ENCODE measurements at places on chromosomes 13 and 19. TPM values are rescaled to one million over a fixed set of nuclear protein-coding genes. Genes with fewer than 3 reads are reported as not detected.
A peak's percentile ranks its signal among the peaks of the same experiment; 100 is the strongest.

DNA sequence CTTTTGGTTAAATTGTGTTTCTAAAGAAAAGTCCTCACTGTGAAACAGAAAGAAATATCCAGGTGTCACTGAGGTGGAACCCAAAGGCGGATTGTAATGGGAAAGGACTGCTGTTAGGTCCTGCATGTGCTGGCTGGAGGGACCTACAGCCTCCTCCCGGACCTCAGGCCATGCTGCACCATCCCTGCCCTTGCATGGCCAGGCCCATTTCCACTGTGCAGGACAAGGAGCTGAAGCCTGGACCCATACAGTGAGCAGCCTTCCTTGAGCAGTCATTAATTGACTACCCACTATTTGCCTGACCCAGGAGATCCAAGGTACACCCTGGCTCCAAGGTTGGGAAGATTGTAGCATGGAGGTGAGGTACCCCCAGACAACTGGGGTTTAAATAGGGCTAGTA, 17.6 kb downstream of the VSTM2B start:
- H3K36me3 ChIP-seq: no peaks in the 10 kb centered on the region
- H3K4me1 ChIP-seq: no peaks in the 10 kb centered on the region
- H3K27me3 ChIP-seq: no peaks in the 10 kb centered on the region
- DNase-seq: no peak

DNA sequence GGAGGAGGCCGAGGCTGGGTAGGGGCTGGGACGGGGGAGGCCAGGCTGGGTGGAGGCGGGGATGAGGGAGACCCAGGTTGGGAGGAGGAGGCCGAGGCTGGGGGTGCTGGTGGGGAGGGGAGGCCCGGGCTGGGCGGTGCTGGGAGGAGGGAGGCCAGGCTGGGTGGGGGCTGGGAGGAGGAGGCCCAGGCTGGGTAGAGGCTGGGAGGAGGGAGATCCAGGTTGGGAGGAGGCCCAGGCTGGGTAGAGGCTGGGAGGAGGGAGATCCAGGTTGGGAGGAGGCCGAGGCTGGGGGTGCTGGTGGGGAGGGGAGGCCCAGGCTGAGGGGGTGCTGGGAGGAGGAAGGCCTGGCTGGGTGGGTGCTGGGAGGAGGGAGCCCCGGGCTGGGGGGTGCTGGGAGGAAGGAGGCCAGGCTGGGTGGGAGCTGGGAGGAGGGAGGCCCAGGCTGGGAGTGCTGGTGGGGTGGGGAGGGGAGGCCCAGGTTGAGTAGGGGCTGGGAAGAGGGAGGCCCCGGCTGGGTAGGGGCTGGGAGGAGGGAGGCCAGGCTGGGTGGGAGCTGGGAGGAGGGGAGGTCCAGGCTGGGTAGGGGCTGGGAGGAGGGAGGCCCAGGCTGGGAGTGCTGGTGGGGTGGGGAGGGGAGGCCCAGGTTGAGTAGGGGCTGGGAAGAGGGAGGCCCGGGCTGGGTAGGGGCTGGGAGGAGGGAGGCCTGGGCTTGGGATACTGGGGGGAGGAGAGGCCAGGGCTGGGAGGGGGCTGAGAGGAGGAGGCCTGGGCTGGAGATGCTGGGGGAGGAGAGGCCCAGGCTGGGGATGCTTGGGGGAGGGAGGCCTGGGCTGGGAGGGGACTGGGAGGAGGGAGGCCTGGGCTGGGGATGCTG, 10.7 kb downstream of the TPGS1 start:
- H3K4me1 ChIP-seq: no peaks in the 10 kb centered on the region
- no peaks in the 10 kb centered on the region for H3K27me3 ChIP-seq
- peak; percentile 28 for DNase-seq
- no peak overlapping the region for H3K27ac ChIP-seq
- no peaks in the 10 kb centered on the region for H3K36me3 ChIP-seq
- H3K4me3 ChIP-seq: no peak overlapping the region

The TYROBP gene
- total RNA-seq: 41.5 TPM

The ZIK1 gene
- total RNA-seq: 9.2 TPM

The TNFSF9 gene
- total RNA-seq: 1.1 TPM

Measured in ovary (tissue), 10 donors.